AG10803 (cell line): ENCODE measurements at places on chromosomes 12 and 14.

GRCh38 chr12:29023436-29024076, 125.5 kb upstream of the FAR2 start:
- no peak for DNase-seq

- DNase-seq: no peak
Measured at GRCh38 chr12:119720349-119720748, 52.4 kb downstream of the PRKAB1 start.

GRCh38 chr14:94748667-94749347, 21.1 kb downstream of the GSC start:
- DNase-seq: no peak

DNA sequence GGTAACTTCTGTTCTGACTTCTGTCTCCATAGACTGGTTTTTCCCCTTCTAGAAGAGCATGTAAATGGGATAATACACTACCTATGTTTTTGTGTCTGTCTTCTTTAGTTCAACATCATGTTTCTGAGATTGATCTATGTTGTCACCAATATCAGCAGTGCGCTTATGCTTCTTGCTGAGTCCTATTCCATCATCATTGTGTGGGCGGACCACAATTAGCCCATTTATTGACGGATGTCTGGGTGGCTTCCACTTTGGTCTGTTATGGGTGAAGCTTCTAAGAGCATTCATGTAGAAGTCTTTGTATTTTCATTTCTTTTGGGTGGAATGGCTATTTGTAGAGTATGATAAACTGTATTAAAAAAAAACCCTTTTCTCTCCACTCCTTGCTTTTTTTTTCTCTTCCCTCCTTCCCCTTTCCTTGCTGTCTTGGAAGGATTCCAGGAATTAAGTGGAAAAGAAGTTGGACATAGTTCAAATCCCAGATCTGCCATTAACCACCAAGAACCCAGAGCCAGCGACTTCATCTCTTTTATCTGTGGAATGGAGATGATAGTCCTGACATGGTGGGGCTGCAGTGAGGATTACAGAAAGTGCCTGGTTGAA, 7.0 kb upstream of the SERPINA1 start:
- DNase-seq: no peak

GRCh38 chr12:84810611-84811010, 102.0 kb downstream of the SLC6A15 start:
- no peak for DNase-seq

GRCh38 chr12:52320784-52321400, at the start of gene KRT83:
Gene KRT83 (minus strand): TSS chr12:52321398. CDS start chr12:52321335, 63 bp downstream.
- no peak for DNase-seq

- DNase-seq: no peak
Measured at GRCh38 chr12:120121343-120121742, 4.8 kb upstream of the RAB35 start.
